RCC 7860 (cell line): ENCODE measurements at places on chromosomes 5 and 9.
A peak's percentile ranks its signal among the peaks of the same experiment; 100 is the strongest.

DNA sequence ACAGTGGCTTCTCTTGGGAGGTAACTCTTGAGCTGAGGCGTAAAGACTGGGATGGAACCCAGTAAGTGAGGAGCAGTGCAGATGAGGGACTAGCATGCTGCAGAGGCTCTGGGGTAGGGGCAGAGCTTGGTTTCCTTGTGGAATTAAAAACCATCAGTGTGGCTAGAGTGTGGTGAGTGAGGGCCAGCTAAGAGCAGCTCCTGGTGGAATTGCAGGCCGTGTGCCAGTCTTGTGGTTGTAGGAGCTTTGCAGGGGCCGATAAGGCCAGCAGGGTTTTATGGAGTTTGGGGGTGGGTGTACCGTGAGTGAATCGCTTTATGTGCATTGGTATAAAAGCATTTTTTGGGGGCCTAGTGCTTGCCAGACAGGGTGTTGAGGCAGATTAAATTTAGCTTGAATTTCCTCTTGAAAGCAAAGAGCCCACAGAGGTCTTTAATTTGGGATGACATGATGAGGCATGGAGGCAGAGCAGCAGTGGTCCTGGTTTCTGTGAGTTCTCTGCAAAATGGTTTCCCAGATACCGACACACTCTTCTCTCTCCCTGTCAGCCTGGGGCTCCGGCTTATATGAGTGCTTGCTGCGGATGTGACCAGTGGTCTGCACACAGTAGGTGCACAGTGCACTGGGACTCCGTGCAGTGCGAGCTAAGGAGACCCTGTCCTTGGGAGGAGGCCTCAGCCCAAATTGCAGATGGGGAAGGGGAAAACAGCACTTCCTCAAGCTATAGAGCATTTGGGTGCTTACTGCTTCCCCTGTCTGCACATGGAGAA, 176.4 kb upstream of the PITX1 start:
- no peak for DNase-seq

DNA sequence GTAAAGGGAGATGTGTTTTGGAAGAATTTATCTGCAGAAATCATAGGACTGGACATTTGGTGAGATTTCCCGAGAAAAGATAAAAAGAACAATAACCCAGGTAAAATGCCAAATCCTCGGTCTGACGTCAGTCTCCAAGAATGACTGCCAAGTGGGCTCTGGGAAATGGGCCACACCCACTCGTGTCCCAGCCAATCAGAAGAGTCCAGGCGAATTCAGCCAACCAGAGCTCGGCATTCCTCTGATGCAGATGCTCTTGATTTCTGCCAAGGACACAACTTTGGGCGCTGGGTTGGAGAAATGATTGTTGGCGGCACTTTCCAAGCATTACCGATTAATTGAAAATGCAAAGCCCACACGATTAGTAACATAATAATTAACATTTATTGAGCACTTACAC, 73.3 kb downstream of the FGF18 start:
- DNase-seq: no peak

GRCh38 chr9:16869131-16869881, 1.2 kb downstream of the BNC2 start:
- no peak for DNase-seq

- no peak for DNase-seq
These were observed 116.4 kb downstream of the NTRK2 start for GRCh38 chr9:84785792-84786547.

DNA sequence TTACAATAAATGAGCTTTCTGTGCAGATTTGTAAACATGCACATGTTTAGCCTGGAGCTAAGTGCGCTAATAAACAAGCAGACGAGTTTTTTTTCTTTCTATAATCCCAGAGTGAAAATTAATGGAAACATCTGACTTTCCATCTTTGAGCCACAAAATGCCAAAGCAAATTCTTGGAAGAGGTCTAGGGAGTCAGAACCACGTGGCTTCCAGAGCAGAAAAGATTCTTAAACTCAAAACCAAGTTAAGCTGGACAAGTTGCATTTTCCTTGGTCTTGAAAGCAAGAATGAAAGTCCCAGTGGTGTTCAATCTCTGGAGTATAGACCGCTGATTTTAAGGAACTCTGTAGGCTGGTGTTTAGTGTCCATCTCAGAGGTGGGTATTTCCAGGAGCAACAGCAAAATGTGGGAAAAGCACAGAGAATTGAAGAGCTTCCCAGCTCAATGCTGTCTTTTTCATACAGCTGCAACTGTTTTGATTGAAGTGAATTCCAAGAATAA, 71.4 kb downstream of the MYO10 start:
- no peak for DNase-seq

- no peak for DNase-seq
These were observed 46.7 kb downstream of the VAV2 start for GRCh38 chr9:133945314-133945975.

- DNase-seq: no peak
These were observed 41.7 kb downstream of the ZNF608 start for GRCh38 chr5:124704594-124705284.

DNA sequence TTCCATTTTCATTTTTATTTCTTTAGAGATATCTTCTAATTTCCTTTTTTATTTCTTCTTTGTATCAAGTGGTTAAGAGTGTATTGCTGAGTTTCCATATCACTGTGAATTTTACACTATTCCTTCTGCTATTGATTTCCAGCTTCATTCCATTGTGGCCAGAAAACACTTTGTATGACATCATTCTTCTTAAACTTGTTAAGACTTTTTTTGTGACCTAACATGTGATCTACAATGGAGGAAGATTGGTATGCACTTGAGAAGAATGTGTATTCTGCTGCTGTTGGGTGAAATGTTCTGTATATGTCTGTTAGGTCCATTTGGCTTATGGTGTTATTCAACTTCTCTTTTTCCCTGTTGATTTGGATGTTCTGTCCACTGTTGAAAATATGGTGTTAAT, 274.2 kb upstream of the PUM3 start:
- DNase-seq: no peak

- DNase-seq: no peak
These were observed 215.3 kb downstream of the SLIT3 start for GRCh38 chr5:169085636-169086035.

DNA sequence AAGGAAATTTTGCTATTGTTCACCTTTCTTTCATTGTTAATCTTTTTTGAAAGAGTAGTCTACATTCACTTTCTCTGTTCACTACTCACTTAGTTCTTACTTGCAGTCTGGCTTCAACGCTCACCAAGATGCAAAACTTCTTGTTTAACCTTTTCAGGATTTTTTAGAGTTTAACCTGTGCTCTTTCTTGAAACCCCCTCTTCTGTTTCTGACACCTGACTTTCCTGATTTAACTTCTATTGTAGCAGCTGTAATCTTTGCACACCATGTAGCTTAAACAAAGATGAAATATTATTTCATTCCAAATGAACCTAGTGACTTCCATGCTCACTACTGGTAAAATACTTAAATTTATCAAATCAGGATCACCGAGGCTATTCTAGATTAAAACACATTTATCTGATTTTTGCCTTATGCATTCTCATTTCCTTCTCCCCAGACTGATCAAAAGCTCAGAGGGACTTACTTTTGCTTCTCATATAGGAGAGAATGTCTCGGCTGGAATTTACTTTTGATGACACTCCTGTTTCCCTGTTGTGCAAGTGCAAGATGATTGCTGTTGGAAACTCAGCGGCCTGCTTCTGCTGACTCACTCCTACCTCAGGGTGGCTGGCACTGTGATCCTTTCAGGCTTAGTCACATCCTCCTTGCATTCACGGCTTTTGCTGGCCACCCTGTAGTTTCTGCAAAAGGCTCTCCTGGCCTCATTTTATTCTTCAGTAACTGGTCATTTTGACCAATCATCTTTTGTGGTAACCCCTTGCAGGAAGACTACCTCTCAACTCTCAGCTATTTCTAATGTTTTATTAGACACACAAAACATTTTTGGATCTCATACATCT, 109.3 kb upstream of the IFNE start:
- peak; percentile 96 for DNase-seq

- peak; percentile 65 for DNase-seq
These were observed 61.6 kb upstream of the GNE start for GRCh38 chr9:36319806-36320205.

GRCh38 chr9:124735121-124735520, 36.0 kb downstream of the NR6A1 start:
- peak; percentile 40 for DNase-seq

GRCh38 chr9:15007698-15008097, 97.5 kb upstream of the FREM1 start:
- no peak for DNase-seq

DNA sequence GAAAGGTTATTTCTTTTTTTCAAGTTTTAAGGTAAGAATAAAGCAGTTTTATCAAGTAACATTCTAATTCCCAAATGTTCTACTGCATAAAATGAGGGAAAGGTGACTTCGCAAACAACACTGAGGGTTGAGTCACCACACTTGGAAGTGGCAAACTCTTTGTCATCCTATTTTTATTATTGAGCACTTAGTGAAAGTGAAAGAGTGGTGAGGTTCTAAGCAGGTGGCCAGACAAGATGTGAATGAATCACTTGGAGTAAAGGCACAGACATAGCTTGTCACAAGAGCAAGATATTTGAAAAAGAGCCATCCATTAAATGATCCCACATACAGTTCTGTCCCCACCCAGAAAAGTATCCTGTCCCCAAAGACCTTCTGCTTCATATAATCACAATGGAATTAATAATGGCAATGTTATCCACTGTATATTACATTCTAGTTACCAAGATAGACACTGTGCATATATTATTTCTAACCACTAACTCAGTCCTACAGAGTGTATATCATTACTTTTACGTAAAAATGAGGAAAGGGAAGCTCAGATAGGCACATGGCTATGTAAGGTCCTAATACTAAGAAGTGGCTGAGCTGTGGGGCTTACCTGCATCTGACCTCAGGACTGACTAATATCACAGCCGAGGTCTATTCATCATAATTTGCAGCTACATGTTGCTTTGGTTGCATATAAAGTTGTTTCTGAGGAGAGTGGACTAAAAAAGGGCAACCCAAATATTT, 730.4 kb upstream of the MEF2C start:
- DNase-seq: peak; percentile 35

DNA sequence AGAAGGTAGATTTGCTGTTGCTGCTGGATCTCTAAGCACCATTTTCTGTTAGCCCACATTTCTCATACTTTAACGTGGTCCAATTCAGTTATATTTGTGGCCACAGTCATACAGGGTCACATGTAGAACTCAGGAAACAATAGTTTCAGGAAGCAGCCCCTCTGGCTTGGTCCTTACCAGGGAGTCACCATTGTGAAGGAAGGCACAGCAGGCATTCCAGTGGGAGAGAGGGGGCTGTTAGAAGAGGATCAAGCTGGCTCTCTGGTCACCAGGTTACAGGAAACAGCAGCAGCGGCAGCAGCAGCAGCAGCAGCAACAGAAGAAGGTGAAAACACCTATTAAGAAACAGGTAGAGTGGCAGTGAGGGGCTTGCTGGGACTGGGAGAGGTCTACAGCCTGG, 14.5 kb downstream of the C9orf43 start:
- no peak for DNase-seq

DNA sequence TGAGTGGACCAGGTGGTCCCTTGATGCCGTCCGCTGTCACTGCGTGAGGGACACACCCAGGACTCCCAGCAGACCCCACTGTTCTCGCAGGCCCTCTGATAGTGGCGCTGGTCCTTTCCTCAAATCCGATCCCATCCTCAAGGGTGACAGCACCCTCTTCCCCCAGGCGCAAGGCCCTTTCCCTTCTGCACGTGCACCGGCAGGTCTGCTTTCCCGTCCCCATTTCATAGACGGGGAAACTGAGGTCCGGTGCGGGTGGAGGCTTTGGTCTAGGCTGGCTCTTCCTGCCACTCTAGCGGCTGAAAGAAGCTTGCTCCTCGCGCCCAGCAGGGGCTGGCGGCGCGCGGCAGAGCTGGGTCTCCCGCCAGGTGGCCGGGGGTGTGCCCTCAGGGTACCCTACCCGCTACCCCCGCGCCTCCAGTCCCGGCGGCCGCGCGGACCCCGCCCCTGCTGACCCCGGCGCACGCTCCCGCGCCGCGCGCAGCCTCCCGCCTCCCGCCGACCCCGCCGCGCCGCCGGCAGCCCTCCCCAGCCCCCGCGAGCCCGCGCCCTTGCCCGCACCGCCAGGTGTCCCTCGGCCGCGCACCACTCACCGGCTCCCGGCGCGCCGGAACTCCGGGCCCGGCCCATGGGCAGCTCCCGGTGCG, 453 bp downstream of the RASGEF1C start:
- no peak for DNase-seq

DNA sequence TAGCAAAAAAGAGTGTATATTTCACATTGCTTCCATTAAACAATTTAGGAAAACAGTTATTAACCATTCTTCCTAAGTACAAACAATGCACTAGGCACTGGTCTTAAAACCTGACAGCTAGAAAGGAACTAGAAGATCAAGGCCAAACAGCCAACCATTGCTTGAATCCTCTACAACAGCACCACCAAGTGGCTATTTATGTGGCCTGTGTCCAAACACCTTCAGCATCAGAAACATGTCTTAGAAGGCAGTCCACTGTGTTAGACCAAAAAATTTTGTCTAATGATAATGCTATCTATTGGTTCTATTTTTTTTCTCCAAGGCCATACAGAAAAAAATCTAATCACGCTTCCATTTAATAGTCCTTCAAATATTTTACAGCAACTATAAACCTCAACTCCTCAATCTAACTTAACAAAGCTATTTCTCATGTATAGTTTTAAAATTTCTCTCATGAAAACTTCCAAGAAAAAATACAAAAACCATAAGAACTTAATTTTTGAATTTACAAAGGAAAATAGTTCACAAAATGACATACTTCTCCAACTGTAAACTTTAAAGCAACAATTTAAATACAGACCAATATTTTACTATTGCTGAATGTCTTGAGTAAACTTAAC, 36.1 kb downstream of the CAAP1 start:
- peak; percentile 14 for DNase-seq

- no peak for DNase-seq
These were observed 29.2 kb upstream of the C9orf57 start for GRCh38 chr9:72089451-72090130.

DNA sequence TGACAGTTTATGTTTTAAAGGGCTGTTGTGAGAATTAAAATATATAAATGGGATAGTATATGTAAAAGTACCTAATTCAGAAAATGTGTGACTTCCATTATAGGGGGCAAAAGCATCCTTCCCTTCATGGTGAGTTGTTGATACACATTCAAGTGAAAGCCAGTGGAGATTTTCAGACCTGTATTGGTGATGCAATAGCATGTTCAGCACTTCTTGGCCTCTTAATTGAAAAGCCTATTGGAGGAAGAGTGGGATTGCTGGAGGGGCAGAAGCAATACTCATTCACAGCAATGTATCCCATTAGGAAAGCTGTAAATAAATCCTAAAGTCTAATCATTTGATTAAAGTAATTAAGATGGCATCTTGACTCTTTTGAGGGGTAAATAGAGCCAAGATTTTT, 17.4 kb downstream of the TRIM32 start:
- no peak for DNase-seq

- no peak for DNase-seq
These were observed 32.3 kb downstream of the CNTRL start for GRCh38 chr9:121107029-121107428.

GRCh38 chr9:115116421-115117284, 1.3 kb downstream of the TNC start:
- DNase-seq: no peak

GRCh38 chr9:11039006-11039405, 426.2 kb upstream of the PTPRD start:
- no peak for DNase-seq

GRCh38 chr9:7129391-7129790, 371.6 kb downstream of the KDM4C start:
- peak; percentile 20 for DNase-seq
